NCI-H446 (cell line): ENCODE measurements at places on chromosomes 1 and 21.

GRCh38 chr1:162835157-162835899, 25.6 kb downstream of the CCDC190 start:
- no peak for DNase-seq

- DNase-seq = no peak
Observed at GRCh38 chr1:114505148-114505561, 5.8 kb downstream of the TRIM33 start.

GRCh38 chr1:74729741-74730478, 2.9 kb downstream of the CRYZ start:
- DNase-seq = peak; percentile 22

- peak; percentile 33 for DNase-seq
Observed at GRCh38 chr21:27802816-27803475, 836.1 kb upstream of the ADAMTS5 start.

GRCh38 chr1:205689479-205689878, 9.2 kb upstream of the SLC45A3 start:
- no peak for DNase-seq

DNA sequence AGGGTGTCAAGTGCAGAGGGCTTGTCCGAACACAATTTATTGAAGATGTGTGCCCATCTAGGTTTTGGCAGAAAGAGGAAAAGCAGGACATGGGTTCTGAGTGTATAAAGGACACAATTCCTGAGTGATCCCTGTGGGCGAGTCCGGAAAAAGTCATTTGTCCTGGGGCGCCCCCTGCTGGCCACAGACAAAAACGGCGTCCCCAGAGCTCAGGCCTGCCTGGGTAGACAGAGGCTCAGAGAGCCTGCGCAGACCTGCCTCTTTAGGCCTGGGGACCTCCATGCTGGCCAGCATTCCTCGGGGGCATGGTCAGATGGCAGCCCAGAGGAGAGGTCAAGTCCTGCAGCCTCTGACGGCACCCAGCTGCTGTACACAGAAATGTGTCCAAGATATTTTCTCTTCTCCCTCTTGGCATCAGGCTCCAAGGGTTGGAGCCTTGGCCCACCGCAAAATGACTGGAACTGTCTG, 65.5 kb upstream of the LRP8 start:
- peak; percentile 88 for DNase-seq

DNA sequence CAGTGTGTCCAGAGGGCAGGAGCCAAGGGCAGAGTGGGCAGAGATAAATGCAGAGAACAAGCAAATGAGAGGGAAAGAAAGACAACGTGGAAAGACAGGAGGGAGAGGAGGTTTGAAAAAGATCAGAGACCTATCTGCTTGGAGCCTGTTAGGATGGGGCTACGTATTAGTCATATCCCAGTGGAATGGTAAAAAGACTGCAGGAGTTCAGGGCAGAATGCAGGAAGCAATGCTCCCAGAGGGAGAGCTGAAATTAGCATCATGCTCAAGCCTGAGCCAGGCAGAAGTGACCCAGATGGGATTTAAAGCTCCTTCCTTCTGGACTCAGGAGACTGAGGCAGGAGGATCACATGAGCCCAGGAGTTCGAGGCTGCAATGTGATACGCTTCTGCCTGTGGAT, 261.3 kb upstream of the CHRM3 start:
- no peak for DNase-seq

DNA sequence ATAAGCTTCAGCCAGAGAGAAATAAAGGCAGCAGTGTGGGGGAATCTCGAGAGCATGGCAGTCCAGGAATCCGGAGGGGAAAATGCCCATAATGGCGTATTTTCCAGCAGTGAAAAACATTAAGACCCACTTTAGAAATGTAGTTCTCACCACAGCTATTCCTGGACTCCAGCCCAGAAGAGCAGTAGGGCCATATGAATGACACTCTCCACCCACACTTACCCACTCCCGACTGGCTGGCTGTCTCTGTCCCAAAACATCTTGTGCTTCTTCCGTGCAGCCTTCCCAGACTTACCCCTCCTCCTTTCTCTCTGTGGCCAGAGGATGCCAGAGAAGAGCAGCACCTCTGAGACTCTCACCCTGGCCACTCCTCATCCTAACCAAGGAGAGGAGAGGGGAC, 56.4 kb downstream of the TRABD2B start:
- DNase-seq = no peak

DNA sequence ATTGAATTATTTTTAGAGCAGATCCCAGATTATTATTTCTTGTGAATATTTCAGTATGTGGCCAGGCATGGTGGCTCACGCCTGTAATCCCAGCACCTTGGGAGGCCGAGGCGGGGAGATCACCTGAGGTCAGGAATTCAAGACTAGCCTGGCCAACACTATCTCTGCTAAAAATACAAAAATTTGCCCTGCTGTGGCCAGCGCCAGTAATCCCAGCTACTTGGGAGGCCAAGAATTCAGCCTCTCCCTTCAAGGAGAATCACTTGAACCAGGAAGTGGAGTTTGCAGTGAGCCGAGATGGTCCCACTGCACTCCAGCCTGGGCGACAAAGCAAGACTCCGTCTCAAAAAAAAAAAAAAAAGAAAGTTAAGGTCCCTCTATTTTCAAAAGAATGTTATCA, 4.3 kb downstream of the OSBPL9 start:
- no peak for DNase-seq

DNA sequence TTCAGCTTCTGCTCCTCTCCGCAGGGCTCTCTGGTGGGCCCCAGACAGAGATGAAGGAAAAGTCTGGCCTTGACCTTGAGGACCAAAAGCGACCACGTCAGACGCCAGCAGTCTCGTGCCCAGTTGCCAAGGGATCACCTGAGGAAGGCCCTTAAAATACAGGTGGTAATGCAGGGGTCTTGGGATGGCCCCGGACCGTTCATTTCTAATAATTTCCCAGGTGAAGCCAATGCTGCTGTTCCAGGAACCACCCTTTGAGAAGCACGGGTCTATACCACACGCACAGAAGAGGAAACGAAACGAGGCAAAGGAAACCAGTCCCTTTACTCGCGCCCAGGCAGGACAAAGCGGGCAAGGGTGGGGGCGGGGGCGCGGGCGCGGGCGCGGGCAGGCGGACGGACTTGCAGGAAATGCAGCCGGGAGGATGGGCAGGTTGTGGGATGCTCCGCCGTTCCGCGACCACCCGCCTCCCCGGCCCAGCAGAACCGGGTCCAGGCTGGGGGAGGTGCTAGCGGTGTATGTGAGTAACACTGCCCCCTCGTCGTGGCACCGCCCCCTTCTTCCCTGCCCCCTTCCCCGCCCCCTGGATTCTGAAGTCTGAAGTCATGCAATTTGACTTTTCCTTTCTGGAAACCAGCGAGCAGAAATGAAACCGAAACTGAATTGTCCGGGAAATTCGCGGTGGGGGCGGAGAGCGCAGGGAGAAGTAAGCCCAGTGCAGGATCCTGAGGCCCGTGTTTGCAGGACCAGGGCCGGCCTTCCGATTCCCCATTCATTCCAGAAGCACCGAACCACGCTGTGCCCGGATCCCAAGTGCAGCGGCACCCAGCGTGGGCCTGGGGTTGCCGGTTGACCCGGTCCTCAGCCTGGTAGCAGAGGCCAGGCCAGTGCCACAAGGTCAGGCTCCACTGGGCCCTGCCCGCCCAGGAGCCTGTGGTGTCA, 5.8 kb upstream of the MX1 start:
- no peak for DNase-seq

- no peak for DNase-seq
Observed at GRCh38 chr1:230857077-230857476, 11.2 kb downstream of the C1orf198 start.

DNA sequence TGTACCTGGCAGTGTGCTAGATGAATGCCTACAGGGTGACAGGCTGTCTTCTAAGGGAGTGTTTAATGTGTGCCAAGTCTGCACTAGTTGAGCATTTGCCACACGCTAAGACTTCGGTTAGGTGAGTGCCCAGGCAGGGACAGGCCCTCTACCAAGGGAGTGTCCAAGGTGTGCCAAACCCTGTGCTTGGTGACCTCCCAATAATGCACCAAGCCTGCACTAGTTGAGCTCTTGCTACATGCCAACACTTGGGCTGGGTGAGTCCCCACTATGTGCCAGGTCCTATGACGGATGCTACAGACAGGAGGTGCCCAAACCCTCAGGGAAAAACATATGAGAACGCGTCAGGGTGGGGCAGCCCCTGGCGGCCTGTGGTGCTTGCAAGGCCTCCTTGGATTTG, 10.8 kb downstream of the SLC6A9 start:
- no peak for DNase-seq

DNA sequence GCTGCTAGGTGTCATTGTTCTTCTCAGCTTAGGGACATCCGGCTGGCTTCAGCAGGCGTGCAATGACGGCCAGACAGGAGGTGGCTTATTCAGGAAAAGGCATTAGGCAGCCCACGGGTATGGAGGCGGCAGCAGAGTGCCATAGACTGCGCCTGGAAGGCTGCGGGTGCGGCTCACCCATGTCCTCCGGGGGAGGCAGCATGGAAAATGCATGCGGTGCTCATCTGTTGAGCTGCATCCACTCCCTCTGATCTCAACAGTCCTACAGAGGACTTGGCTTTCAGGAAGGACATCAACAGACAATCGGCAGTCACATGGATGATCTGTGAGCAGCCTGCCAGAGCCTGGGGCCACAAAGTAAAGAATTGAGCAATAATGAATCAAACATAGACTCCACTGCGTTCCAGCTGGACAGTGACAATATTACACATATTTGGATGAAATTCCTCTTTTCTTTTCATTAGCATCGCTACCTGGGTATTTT, 42.9 kb downstream of the UMODL1 start:
- DNase-seq = peak; percentile 28

DNA sequence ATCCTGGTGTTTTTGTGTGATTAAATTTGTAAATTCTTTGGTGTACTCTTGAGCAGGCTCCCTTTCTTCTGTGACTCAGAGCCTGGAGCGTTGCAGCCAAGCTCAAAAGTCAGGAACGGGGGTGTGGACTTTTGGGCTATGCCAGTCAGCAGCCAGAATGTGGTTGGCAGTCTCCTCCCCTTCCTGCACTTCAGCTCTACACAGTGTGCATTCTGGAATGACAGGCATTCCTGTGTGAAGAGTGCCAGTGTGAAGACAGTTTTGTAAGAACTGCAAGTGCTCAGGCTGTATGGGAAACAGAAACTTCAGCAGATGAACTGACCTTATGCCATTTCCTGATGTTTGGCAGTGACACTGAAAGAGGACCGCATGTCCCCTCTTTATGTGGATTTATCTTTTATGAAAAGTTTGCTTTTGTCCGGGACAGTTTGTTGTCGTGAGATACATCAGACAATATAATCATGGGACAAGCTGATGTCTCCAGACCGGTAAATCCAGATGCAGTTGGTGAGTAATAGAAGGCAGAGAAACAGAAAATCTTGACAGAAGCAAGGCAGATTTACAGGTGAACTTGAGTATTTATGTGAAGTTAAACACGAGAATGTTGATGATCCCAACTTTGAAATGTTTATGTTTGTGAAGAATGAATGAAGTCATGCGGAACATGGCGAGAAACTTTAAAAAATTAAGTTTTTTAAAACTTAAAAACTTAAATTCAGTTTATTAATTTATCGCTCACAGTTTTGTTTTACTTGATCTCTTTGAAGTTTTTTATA, 67.7 kb upstream of the RCC1 start:
- peak; percentile 40 for DNase-seq

DNA sequence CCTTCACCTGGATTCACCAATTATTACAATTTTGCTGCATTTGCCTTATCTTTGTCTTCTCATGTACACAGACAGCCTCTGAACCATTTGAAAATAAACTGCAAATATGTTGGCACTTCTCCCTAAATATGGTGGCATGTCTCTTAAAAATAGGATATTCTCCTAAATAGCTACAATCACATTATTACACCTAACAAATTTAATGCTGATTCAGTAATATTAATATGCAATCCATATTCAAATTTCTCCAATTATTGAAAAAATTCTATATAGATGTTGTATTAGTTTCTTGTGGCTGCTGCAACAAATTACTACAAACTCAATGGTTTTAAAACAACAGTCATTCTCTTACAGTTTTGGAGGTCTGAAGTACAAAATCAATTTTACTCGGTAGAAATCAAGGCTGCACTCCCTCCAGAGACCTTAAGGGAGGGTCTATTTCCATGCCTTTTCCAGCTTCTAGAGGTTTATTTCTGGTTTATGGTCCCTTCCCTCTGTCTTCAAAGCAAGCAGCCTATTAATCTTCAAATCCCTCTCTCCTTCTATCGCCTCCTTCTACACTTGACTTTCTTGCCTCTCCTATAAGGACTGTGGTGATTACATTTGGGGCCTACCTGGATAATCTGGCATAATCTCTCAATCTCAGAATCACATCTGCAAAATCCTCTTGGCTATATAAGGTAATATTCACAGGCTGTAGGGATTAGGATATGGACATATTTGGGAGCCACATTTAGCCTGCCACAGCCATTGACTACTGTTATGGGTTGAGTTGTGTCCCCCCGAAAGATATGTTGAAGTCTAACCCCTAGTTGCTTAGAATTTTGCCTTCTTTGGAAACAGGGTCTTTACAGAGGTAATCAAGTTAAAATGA, 52.5 kb upstream of the BOLA1 start:
- no peak for DNase-seq

DNA sequence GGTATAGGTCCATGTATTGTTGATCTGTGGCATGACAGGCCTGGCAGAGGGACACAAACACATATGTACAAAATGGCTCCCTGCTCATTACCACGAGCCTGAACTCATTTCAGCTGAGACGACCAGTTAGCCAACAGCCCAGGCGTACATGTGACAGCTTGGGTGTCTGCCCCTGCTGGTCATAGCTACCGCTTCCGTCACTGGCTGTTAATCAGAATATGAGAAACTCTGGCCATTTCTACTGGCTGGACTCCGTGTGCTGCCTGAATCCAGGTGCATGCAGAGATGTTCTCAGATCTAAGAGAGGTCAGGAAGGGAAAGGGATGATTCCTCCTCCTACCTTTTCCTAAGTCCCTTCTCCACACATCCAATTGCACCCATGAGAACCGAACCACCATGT, 144.5 kb downstream of the PBX1 start:
- no peak for DNase-seq

- no peak for DNase-seq
Observed at GRCh38 chr1:67479146-67479891, 49.1 kb upstream of the SERBP1 start.

GRCh38 chr1:177873238-177873637, 96.6 kb downstream of the SEC16B start:
- no peak for DNase-seq

DNA sequence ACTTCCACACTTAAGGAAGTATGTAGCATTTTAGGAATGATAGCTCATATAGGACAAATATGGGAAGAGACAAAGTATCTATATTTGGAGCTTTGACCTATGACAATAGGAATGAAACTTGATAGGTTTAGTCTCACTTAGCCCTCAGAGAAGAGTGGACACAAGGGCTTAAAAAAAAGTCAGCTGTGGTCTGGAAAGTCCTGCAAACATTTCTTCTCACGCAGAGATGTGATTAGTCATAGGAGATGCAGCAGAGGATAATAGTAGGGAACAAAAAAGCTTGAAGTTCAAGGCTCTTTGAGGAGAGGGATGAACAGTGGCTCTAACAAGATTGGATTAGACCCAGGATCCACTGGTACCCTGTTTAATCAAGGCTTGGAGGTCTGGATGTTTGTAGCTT, 14.8 kb upstream of the RNF220 start:
- no peak for DNase-seq

DNA sequence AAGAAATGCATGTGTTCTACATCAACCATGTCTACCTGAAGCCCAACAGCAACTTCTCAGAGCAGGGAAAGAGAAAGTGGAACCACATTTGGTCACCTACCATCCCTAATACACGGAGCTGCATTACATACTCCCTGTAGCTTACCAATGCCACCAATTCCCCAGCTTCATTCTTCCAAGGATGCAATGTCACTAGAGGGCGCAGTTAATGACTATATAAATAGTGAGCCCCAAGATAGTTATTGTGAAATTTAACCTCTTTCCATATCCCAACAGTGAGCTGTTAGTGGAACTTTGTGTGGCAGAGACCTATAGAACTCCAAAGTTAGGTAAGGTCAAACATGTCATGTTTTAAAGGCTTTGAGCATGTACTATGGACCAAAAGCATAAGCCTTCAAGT, 618.3 kb downstream of the SMYD3 start:
- no peak for DNase-seq
